Hypothalamus (tissue), 51 donors: ENCODE measurements at places on chromosomes 13 and 19.

DNA sequence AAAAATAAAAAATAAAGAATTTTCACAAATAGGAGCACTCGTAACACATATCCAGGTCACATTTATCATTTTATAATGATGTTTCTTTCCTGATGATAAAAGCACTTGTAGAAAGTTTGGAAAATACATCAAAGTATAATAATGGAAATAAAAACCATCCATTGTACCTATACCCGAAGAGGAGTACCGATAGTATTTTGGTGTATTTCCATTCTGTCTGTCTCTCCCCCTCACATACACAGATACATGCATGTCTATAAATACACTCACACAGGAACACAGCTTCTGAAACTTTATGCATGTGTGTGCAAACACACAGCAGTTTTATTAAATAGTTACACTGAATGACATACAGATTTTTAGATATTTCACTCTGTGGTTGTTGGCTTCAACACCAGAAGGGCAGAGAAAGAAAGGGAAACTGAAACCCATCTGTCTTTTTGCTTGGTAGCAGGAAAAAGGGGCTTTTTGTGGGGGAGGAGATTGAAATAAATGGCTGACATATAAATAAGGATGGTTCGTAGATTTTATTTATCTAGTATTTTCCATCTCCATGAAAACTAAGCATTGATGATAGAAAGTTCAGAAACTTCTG, 114.8 kb downstream of the LRCH1 start:
- DNase-seq, result no peak

DNA sequence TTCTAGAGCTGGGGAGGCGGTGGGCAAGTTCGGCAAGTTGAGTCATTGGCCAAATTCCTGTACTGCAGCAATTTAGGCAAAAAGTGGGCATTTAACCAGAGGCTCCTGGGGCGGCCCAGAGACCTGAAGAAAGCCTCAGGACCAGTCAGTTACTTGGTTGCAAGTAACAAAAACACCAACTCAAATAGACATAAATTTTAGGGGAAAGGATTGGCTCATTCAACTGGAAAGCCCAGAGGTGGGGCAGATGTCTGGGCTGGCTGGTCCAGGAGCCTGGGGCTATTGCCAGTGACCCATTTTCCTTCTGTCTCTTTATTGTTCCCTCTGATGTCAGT, 97.1 kb downstream of the SIPA1L3 start:
- DNase-seq, result no peak

DNA sequence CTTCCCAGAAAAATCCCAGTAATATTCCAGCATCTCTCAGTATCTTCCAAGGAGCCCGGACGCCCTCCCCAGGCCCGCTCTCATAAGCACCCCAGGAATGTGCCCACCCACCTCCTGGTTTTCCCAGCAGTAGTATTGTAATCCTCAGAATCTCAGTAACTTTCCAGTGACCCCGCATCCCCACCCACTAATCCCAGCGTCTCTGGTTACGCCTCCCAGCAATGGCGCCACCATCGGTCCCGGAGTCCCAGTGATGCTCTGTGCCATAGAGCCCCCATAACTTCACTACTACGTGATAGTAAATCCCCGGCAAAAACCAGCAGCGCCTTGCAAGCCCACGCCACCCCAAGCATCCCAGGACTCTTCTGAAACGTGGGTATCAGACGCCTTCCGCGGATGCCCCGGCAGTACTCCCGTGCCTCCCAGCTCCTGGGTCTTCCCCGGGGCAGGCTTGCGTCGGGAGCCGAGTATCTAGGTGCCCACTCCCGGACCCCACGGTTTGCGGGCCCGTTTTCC, 928 bp upstream of the PNPLA6 start:
- DNase-seq, result peak; percentile 59

GRCh38 chr13:73366241-73366640, 307.4 kb downstream of the KLF5 start:
- no peak for DNase-seq

GRCh38 chr19:35740108-35740422, 2.2 kb downstream of the IGFLR1 start:
- no peak for DNase-seq

DNA sequence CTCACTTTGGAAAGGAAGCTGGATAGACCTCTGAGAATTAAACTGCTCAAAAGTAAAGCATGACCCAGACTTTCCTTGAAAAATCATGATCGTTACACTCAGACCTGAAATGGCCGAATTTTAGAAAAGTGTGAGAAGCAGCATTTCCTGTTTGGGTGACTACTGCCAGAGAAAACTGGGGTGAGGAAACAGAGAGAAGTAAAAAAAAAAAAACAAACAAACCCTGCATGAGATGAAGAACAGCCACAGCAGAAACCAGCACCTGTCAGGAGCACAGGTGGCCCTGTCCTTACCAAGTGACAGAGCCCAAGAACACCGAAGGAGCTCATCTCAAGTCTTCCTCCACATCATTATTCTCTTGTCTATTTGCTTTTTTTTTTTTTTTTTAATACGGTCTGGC, 12.0 kb upstream of the ADPRHL1 start:
- DNase-seq, result no peak
